ENCODE measurements at places on chromosomes 12 and 14.
A peak's percentile ranks its signal among the peaks of the same experiment; 100 is the strongest.

DNA sequence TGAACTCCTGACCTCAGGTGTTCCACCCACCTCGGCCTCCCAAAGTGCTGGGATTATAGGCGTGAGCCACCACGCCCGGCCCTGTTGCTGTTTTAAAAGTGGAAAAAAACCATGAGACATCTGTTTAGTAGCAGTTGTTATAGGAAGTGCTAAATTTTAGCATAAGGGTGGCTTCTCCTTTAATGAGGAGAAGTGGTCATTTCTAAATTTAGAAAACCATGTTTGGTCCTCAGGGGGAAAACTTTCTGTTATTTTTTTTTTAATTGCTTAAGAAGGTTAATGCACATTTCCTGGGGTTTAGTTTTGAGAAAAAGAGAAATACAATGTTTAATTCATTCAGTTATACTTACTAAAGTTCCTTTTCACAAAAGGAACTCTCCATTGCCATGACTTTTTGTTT lies 102.1 kb downstream of the MYRFL start:
- DNase-seq: no peak

DNA sequence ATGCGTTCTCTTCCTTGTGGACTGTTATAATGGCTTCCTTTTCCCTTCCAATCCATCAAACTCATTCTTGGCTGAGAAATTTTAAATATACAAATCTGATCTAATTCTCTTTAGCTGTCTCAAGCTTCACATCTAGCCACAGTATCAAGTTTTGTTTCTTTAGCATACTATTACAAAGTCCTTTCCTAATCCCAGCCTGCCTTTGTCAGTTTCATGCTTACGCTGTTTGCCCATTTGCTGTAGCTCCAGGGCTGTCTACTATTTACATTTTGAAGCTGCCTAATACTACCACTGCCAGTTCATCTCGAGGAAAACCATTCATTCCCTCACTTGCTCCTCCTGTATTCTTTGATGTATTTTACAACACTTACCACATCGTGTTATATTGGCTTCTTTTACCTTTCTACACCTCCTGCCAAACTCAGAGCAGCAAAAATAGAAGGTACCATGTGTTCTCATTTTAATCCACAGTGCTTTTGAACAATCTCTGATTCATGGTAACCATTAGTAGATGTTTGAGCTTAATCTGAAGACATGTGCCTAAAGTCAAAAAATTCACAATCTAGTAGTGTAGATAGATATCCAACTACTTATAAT lies 42.9 kb downstream of the ARID4A start:
- no peak for DNase-seq

DNA sequence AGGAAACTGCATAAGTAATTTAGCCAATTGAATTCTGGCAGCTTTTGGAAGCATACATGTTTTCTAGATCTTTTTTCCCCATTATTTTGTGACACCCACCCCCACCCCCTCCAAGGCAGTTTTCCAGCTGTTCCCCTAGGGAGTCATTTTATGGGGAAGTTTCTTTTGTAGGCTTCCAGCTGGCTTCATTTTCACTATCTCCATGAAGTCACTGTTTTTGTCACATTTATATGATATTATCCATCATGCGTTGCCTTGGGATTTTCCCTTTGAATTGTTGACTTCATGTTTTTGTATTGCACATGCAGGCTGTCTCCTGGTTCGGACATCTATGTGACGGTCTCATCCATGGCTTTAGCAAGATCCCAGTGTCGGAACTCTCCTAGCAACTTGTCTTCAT lies 233.6 kb upstream of the RGS6 start:
- peak; percentile 42 for DNase-seq

DNA sequence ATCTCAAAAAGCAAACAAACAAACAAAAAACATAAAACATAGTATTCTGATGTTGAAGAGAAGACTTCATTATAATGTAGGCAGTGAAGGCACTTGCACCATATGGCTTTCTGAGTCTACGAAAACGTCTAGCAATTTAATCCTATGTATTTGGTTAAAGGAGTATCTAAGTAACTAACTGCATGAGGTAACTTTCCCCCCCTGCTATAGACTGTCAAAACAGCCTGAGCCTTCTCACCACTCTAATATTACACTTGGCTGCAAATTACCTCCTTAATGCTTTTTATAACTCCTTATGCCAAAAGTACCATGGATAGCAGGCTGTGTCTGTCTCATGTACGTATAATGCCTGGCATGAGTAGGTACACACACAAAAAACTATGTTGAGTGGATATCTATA lies 607.6 kb upstream of the FLRT2 start:
- no peak for DNase-seq

DNA sequence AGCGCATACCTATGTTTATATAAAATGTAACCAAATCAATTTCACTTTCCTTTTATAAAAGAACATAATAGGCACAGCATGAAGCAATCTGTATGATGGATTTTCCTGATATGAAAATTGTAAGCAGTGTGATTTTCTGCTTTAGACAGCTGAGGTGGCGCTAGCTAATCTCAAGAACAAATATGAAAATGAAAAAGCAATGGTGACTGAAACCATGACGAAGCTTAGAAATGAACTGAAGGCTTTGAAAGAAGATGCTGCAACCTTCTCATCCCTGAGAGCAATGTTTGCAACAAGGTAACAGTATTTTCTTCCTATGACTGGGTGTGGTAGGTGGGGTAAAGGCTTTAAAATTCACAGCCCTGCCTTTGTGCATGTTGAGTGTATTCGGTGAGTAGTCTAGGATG lies 65.0 kb upstream of the FGD4 start:
- no peak for DNase-seq

DNA sequence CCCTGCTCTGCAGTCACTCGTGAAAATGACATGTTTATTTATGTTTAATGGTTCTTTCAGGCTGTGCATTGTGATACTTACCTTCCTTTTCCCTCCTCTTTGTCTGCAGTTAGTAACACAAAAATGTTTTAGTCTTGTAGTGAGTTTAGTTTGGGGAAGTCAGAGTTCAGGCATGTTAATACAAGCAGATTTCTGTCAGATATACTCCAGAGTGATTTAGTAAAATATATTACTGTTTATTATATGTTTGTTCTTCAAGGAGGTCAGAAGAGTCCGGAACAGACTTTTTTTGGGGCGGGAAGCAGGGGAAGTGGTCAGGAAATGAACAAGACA lies 28.7 kb downstream of the MSRB3 start:
- no peak for DNase-seq

DNA sequence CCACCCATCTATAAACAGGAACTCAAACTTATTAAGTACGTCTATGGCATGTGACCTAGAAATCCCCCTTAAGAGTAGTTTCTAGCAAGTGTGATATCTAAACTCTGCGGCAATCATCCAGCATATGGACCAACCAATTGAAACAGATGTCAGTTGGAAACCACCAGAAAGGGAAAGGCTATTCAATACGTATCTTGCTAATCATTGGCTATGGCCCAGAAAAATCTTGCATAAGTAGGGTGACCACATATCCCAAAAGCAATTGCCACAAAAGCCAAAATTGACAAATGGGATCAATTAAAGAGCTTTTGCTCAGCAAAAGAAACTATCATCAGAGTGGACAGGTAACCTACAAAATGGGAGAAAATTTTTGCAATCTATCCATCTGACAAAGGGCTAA lies 24.2 kb downstream of the SYNJ2BP start:
- no peak for DNase-seq

DNA sequence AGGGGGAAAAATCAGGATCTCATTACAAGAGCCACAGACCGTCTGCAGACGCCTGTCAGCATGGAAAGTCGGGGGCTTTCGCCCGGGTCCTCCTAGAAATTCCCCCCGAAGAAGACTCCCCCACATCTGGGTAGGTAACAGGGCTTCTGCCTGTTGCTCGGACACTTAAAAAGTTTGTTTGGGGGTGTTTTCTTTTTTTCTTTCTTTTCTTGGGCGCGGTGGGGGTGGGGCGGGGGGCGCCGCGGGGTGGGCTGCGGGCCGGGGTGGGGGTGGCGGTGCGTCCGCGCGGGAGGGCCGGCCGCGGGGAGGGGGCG lies 358 bp downstream of the ELK3 start:
- DNase-seq: peak; percentile 36

DNA sequence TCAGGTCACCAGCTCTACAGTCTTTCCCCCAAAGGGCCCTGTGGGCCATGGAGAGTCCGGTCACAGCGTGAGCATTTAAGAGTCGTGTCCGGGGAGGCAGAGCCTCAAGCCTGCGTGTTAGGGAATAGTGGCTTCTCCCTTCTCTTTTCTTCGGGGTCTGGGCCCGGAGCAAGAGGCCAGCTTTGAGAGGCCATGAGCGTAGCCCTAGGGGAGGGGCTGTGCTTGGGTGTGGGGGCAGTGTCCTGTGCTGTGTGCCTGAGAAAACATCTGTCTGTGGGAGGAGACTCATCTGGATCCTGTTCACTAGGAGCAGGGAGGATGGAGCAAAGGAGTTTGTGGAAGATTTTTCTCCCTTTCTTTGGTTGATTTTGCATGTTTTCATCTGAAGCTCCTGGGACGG lies 5.3 kb downstream of the LRP1-AS start:
- no peak for DNase-seq

DNA sequence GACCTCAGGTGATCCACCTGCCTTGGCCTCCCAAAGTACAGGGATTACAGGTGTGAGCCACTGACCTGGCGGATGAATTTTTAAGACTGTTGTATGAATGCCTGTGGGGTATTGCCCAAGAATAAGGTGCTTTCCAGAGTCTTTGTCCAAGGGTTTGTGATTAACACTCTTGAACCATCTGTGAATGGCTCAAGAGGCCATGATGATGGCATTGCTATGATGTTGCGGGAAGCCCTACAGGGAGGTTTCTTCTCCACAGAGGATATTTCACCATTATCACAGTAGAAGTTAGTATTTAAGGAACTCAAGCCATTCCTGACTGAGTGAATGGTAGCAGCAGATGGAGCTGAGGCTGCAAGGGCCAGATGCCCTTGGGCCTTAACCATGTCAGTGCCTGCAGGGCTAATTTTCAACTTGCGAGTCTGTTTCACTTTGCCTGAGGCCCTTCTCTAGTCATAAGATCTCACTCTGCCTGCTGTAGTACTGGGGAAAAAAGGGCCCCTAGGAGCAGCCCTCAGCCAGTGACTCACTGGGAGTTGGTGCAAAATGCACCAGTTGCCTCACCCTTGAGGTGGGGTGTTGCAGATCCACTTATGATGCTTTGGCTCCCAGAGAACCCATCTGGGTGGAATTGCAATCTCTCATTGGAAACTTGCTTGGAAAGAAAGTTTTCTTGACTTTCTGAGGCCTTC lies 108.6 kb upstream of the FLRT2 start:
- no peak for DNase-seq

DNA sequence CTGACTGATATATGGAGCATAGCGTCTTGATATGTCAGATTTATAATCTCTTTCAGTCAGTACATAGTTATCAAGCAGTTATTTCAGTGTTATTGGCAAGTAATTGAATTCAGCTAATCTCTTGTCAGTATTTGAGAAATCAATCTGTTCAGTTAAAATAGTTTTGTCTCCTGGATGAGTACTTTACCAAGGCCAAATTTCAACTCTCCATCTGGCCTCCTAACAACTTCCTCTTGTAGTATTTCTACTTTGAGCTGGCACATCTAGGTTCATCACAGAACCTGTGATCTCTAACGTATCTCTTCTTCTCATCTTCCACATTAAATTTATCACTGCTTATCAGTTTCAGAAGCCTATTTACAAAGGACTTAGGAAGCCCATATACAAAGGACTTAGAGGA lies 690.5 kb downstream of the C12orf50 start:
- no peak for DNase-seq

GRCh38 chr12:49442915-49443314 lies 75.7 kb downstream of the SPATS2 start:
- no peak for DNase-seq

DNA sequence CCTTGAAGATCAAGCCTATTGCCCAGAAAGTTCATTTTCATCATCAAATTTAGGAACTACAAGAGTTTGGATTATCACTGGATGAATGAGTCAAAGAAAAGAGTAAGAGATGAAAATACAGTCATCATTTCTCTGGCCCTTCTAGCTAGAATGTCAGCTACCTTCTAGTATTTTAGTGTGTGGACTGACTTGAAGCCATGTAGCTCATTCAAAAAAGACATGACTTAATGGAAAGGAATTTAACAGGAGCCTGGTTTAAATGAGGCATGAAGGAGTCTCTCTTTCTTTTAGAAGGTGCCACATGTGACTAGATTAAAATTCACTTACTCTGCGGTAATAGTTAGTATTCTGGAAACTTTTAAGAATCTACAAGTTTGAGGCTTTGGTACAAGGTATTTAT lies 7.1 kb downstream of the PTHLH start:
- no peak for DNase-seq

DNA sequence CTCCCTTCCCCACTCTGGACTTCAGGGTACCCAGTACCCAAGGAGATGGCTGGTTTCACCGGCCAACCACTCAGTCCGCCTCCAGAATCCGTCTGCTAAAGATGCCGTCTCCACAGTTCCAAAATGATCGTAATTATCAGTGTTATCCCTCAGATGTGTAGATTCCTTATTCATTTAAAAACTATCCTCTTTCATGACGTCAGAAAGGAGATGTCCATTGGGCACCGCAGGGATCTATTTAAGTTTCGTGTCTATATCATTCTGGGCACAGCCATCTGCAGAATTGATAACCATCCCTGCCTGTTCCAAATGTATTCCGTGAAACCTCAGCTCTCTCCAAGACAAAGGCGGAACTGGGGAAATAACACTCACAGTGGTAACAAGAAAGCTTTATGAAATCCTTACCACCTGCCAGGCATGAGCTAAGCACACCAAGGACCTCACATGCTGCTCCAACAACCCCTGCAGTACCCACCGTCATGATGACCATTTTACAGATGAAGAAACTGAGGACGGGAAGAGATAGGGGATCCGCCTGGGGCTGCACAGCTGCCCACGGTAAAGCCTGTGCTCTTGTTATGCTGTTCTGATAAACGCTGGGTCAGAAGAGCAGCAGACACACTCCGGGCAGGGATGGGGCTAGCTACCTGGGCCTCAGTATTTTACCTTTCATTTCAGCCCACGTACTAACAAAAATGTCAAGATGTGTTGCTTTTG lies 90.0 kb downstream of the BCL11B start:
- DNase-seq: no peak

GRCh38 chr14:95664066-95664465 lies 22.2 kb upstream of the TCL1B start:
- no peak for DNase-seq

DNA sequence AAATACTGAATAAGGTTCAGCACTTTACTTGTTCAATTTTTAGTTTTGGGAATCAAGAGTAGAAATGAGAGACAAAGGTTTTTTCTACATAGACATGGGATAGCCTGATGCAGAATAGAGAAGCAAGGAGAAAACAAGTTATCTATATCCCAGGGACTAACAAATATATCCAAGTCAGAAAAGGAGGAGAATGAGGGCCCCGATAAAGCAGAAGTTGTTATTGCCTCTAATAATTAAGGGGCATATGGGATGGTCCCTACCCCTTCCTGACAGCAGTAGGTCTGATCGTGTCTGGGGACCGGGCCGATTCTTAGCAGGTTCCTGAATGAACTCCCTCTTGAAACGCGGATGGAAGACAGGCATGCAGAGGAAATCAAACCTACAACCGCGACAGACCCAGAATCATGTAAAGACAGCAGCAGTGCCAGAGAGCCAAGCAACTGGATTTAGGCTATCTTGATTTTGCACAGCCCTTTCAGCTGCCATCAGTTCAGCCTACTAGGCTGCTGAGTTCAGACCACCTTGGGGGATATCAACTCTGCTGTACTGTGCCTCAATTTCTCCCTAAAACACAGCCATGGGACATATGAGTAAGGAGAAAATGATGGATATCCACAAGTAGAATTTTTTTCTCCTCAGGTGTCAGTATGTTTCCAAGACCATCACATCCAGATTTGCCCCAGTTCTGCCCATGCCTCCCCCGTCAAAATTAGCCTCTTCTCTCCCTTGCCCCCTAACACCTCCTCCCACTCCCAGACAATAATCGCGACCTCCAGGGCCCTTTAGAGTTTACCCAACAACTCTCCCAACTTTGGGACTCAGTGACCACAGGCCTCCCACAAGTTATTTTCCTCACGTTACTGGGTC lies 706 bp downstream of the PRMT5 start:
- DNase-seq: no peak
